ENCODE measurements at places on chromosomes 12 and 14.

DNA sequence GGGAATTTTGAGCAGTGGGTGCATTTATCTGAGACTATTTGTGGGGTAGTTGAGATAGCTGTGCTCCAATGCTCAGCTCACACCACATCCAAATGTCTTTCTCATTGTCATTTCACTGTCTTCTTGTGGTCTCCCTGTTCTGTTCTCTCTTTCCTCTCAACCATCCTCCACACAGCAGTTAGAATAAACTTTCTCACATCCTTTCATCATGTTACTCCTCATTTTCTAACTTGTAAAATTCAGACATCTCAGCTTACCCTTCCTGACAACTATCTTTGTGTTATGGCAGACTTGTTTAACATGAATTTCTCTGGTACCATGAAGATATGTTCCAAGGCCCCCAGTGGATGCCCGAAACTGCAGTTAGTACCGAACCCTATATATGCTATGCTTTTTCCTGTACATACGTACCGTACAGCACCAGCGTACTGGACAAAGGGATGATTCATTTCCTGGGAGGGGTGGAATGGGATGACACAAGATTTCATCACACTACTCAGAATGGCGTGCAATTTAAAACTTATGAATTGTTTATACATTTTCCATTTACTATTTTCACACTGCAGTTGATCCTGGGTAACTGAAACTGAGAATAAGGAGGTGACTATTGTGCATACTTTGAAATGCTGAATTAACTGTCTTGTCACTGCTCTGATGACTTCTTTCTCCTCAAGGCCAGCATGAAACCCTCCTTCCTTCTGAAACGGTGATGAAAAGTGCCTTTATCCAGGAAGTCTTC lies 177.1 kb upstream of the SLC38A2 start:
- no peak for DNase-seq

- no peak for DNase-seq
Observed at GRCh38 chr14:74984236-74985027, 18.3 kb upstream of the EIF2B2 start.

- no peak for DNase-seq
Observed at GRCh38 chr12:115898670-115899069, 378.8 kb downstream of the MED13L start.

DNA sequence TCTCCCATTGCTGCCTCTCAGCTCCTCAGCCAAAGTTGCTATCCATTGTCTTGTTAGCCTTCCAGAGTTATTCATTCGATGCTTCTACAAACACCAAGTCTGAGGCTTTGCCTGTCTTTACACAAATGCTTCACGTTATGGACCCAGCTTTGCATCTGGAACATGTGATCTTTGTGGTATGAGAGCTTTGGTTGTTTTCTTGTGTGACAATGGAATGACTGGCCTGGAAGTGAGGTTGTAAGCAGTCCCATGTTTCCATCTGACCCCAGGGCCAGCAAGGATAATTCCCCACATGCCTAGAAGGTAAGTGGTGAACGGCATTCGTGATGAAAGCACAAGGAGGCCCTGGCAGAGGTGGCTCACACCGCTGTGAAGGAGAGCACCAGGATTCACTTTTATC lies 866.7 kb upstream of the TMEM132C start:
- DNase-seq = no peak

DNA sequence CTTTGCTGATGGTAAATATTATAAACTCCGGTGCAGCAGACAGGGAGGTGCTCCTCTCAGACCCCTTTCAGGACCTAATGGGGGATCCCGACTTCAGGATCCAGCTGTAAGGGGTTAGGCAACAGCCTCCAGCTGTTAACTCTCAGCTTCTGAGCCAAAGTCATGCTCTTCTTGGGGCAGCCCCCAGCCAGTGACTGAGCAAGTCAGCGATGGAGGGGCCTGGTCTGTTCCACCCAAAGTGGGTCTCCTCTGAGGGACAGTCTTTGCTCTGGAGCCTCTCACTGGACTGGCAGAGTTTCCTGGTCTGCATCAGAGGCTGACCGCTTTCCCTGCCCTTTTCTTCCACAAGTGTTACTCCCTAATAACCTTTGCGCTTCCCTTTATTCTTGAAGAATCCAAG lies 184.2 kb upstream of the DIO3 start:
- DNase-seq = no peak

DNA sequence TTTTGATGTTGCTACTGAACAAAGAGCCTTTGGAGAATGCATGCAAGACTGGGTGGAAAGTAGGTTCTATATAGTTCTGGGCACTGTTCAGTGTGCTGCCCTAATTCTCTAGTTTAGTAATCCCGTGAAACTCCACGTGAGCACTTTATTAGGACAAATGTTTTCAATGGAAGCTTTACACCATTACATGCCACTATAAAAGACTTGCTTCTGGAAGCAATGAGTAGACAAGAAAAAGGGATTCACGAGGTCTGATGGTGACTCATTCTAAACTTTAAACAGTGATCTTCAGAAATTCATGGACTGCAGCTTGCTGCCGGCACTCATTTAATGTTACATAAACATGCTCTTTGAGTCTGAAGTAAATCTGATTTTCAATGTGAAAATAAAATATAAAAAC lies 22.3 kb downstream of the ATG14 start:
- no peak for DNase-seq

DNA sequence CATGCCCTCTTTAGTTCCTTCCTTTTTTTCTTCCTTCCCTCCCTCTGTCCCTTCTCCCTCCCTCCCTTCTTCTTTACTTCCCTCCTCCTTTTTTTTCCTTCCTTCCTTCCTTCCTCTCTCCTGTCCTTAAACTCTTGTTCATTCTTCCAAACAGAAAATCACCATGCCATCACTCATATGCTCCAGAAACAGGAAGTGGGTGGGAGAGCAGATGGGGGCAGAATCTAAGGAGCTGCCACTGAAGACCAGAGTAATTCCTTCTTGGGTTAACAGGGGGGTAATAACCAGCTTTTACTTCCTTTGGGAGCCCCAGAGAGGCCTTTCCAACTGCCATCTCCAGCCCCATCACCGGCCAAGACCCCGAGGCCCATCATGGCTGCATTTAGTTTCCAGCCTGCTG lies 51.2 kb downstream of the SVOP start:
- no peak for DNase-seq

GRCh38 chr12:116127859-116128258 lies 149.6 kb downstream of the MED13L start:
- DNase-seq = no peak

DNA sequence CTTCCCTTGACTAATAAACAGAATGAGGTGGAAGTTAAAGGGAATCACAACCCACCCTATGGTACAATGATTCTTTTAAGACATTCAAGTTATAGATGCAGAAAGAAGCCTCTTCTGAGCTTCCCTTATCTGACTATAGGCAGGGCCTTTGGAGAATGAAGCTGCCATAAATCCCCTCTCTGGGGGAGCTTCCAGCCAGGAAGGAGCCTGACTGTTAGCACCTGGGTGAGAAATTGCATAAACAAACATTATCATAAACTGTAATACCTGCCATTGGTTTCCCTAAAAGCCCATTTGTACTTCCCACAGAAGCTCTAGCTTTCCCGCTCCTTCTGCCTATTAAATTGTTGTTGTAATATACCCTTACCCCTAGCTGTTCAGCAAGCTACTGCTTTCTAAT lies 81.3 kb upstream of the RESF1 start:
- no peak for DNase-seq

DNA sequence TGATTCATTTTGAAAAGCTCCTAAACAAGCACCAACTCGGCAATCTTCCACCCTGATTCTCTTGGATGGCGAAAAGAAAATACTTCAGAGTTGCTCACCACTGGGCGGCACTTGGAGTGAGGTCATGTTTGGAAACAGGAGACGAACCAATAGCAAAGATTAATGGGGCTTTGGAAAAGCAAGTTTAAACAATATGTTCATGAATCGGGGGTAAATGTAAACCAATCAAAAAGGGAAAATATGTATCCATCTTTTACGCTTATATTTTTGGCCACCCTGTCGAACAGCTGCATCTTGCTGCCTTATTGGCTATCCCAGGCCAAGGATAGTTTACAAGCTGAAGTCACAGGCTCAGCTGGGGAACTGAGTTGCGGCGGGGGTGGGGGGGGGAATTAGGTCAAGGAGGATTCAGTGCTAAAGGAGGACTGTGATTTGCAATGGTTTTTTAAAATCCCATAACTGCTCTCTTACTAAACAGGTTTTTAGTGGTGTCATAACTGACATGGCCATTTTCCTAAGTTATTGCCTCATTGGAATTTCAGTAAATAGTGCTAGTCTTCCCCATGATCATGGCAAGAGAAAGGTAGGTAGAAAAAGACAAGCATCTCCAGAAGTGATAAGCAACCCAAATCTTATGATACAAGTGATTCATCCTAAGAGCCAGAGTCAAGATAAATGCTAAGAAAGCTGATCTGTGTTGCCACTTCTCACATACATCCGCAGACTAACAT lies 210.6 kb downstream of the PHLDA1 start:
- no peak for DNase-seq

DNA sequence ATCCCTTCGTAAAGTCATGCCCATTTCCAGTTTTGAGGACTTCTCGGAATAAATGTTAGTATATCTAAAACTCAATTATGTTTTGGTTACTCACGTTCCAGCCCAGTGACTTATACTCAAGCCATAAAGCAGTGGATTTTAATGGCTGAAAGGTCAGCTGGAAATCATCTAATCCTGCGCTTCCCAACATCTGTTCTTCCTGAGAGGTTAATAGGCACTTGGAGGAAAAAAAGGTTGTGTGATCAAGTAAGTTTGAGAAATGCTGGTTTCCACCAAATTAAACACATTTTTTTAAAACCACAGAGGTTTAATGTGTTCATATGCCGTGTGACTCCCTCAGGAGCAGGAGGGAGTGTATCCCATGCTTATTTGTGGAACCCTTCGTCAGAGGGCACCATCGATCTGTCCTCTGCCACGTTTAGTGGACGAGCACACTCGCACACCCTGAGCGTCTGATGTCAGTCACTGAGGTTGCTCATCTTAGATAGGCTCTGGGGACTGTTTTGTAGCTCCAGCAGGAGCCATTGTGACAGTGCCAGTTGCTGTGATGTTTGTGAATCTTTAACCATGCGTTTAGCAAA lies 41.4 kb downstream of the FBXL14 start:
- no peak for DNase-seq

DNA sequence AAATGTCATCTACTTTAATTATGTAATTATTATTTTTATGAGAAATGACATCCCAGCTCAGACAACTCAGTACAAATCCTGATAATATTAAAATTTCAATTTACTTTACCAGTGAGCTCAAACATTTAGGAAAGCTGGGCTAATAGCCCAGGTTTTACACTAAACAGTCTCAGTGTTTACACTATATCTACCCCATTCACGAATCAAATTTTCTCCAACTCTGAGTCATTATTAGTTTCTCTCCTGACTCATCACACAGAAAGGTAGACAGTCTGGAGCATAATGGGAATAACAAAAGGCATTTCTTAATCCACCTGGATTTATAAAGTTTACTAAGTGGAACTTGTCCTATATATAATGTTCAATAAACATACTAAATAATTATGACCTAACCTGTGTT lies 5.7 kb downstream of the PAWR start:
- no peak for DNase-seq

GRCh38 chr12:130707571-130707891 lies 8.6 kb downstream of the RIMBP2 start:
- no peak for DNase-seq

- DNase-seq = no peak
Observed at GRCh38 chr12:93918262-93918661, 230.1 kb upstream of the PLXNC1 start.

- DNase-seq = no peak
Observed at GRCh38 chr14:60506010-60506409, 2.9 kb upstream of the SIX6 start.

DNA sequence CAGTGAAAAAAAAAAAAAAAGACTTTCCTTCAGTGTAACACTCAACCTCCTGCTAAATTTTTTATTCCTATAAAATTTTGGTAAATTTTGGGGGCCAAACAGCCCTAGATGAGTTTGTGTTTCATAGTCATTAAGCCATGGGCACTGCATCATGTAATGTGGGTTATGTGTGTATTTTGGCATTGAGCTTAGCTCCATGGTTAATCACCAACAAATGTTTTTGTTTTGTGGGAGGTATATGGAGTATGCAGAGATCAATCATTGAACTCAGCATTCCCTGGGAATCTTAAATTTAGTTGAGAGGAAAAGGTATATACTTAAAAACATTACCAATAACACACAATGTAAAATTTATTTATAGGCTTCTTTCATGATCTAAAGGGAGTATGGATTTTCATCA lies 8.5 kb upstream of the ARMH4 start:
- no peak for DNase-seq

DNA sequence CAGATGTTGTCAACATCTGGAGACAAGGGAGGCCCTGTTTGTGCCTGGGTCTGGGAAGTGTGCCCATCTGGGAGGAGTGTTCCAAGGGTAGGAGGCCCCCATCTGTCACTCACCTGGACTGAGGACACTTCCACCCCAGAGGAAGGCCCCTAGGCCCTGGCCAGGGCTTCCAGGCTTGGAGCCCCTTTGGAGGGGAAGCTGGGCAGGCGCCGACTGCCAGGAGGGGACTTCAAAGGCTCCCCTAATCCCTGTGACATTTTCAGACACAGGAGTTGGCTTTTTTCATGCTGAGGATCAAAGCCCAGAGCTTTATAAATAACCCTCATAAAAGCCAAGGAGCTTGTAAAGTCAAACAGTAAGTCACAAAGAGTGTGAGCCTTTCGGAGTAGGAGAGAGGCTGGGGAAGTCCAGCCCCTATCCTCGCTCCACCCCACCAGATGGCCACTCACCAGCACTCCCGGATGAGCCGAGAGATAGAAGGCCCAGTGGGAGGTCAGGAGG lies 17.6 kb upstream of the FAM222A start:
- no peak for DNase-seq

- no peak for DNase-seq
Observed at GRCh38 chr12:42326541-42327226, 717 bp downstream of the PPHLN1 start.

DNA sequence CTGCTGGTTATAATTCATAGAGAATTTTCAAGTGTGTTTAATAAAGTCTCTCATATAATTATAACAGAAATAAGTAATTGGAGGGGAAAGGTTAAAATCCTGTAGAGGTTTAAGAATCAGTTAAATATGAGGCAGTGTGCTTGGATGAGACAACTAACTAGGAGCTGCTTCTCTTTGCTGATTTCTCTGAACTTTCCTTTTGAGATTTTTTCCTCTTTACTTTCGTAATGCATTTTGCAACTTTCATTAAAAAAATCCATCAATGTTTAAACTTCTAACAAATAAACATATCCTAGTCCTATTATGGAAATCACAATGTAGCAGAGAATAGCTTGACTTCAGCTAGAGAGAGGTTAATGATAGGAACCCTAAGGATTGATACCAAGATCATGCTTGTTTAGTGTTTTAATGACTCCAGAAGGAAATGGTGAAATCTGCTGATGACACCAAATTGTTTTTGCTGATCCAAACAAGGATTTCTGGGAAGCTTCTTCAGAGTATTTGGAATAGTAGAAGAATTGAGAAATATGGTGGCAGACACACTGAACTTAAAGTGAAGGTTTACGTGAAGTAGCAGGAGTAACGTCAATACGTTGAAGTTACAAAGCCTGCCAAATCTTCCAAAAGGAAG lies 122.6 kb downstream of the RAD51B start:
- no peak for DNase-seq

- DNase-seq = no peak
Observed at GRCh38 chr12:118102609-118103008, 1.2 kb downstream of the VSIG10 start.

- DNase-seq = peak; percentile 64
Observed at GRCh38 chr12:57756406-57757341, 1.8 kb downstream of the MARCHF9 start.

Data from activated CD4-positive, alpha-beta T cell treated with anti-CD3 and anti-CD28 coated beads for 24 hours (primary cell).